ENCODE measurements at places on chromosomes 5 and 9.
A peak's percentile ranks its signal among the peaks of the same experiment; 100 is the strongest.

GRCh38 chr5:88741964-88742363 lies 141.0 kb downstream of the MEF2C start:
- no peak for DNase-seq

GRCh38 chr9:107730666-107731065 lies 241.1 kb upstream of the KLF4 start:
- DNase-seq, result no peak

DNA sequence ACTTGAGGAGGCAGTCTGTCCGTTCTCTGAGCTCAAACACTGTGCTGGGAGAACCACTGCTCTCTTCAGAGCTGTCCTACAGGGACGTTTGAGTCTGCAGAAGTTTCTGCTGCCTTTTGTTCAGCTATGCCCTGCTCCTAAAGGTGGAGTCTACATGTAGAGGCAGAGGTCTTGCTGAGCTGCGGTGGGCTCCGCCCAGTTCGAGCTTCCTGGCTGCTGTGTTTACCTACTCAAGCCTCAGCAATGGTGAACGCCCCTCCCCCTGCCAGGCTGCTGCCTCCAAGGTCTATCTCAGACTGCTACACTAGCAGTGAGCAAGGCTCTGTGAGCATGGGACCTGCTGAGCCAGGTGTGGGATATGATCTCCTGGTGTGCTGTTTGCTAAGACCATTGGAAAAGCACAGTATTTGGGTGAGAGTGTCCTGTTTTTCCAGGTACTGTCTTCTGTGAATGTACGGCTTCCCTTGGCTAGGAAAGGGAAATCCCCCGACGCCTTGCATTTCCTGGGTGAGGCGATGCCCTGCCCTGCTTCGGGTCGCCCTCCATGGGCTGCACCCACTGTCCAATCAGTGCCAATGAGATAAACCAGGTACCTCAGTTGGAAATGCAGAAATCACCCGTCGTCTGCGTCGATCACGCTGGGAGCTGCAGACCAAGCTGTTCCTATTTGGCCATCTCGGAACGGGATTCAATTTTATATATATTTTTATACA lies 58.5 kb downstream of the CNTRL start:
- DNase-seq, result peak; percentile 75

- DNase-seq, result no peak
Measured at GRCh38 chr5:41735213-41735612, 135.0 kb downstream of the OXCT1 start.

GRCh38 chr9:92165484-92165883 lies 50.3 kb upstream of the SPTLC1 start:
- no peak for DNase-seq

GRCh38 chr9:656926-657568 lies 184.4 kb upstream of the DMRT1 start:
- no peak for DNase-seq

- DNase-seq, result no peak
Measured at GRCh38 chr9:129081388-129081904, 535 bp downstream of the DOLPP1 start.

DNA sequence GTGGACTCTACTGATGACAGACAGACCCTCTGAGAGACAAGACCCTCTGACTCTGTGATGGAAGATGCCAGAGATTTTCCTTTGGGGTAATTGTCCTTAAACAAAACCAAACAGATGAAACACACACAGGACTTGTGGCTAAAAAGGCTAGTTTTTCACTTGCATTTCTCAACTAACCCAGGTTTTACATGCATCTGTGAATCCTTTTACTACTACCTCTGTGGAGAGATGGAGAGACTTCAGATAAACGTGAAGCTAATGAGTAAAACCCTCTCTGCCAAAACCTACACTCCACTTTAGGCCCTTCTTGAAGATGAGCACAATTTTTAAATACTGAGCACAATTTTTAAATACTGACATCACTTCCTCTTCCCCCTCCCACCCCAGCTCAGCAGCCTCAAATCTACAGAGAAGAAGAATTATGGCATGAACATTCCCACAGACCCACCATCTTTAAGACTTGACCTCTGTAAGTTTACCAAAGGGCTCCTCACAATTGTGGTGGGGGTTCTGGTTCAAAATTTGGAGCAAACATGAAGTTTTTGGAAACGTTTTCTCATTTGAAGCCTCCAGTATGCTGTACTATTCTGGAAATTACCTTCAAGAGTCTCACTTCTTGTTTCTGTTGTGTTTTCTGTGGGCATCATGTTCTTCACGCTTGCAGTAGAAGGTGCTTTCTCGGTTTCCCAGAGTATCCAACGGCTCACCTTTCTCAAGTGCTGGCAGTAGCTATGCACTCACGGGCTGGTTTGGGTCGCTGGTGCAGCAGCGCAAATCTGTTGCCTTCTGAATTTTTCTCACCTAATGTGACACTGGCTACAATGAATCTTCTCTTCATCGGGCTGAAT lies 42.7 kb downstream of the ACER2 start:
- no peak for DNase-seq

DNA sequence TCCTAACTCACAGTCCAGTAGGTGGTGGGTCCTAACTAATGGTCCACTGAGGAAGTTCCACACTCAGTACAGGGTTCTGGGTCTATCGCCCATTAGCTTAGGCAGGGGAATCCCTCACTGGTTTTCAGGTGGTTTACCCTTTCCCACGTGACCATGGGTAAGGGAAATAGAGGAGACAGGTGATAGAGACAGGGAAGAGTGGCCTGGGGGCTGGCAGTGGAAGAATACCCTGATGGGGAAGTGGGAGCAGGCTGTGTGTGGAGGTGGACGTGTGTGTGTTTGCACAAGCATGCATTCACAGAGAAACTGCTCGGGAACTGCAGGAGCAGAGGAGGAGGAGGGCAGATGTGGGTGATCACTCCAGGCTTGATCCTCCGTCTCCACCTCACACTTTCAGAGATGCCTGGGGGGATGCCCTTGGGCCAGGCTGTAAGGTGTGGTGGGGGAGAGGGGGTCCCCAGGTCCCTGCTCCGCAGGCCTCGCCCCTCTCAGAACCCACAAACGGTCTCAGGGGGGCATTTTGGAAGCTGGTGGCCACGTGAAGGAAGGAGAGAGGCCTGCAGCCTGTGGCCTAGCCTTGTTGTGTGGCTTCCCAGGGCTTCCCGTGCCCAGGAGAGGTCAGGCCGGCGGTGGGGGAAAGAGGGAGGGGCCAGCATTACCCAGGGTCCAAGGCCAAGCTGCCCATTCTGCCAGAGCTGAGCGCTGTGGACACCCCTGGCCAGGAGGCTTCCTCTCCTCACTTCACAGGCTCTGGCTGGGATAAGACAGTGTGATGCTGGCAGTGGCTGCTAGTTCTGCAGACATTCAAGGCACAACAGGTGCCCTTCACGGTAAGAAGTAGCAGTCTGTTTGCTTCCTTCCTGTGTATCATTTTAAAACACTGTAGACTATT lies 80.0 kb downstream of the OTULIN start:
- DNase-seq, result no peak

GRCh38 chr5:150284311-150284710 lies 5.3 kb downstream of the CAMK2A start:
- no peak for DNase-seq

GRCh38 chr5:173434270-173434669 lies 106.1 kb upstream of the STC2 start:
- DNase-seq, result no peak

- DNase-seq, result no peak
Measured at GRCh38 chr9:105157171-105157583, 87.3 kb upstream of the SLC44A1 start.

- DNase-seq, result no peak
Measured at GRCh38 chr5:120591911-120592310, 127.8 kb downstream of the PRR16 start.

- DNase-seq, result no peak
Measured at GRCh38 chr5:77518304-77518703, 26.2 kb upstream of the WDR41 start.

DNA sequence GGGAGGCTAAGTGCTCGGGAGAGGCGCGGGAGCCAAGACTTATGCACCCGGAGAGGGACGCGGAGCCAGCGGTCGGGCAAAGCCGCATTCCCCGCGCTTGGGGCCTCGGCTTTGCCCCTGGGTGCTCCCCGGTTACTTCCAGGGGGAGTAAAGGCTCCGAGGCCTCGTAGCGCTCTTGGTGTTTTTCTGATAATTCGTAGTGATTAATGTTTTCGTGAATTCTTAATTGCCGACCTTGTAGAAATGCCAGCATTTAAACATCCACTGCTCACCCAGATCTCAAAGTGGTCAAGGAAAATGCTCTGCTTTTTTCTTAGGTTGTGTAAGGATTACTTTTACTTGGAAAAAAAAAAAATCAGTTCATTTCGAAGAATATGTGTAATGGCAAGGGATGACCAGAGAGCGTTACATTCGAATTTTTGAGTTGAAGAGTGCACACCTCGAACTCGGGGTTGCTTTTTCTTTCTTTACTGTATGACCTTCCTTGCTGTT lies 654 bp upstream of the TUT7 start:
- no peak for DNase-seq

DNA sequence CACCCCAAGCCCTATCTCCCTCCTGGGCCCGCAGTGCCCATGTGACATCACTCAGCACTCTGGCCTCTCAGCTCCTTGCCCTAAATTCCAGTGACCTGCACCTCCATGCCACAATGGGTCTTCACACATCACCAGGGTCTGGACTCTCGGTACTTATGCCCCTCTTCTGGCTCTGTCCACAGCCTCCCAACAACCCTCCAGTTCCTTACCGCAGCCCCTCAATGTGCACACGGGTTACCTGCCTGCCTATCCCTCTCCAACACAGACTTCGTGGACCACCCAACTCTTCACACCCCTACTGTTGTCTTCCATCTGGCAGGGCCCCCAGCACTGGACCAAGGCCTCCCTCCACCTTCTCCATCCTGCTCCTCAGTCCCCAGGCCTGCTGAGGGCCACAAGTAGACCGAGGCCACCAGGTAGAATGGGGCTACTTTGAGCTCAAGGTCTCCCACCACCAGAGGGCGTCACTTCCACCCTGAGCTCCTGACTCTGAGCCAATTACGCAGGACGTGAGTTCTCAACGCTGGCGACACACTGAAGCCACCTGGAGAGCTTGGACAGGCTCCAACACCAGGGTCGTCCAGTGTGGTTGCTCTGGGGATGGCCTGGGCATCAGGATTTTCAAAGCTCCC lies 172.1 kb downstream of the GABBR2 start:
- DNase-seq, result no peak

GRCh38 chr5:142181547-142182163 lies 73.1 kb downstream of the NDFIP1 start:
- DNase-seq, result no peak

DNA sequence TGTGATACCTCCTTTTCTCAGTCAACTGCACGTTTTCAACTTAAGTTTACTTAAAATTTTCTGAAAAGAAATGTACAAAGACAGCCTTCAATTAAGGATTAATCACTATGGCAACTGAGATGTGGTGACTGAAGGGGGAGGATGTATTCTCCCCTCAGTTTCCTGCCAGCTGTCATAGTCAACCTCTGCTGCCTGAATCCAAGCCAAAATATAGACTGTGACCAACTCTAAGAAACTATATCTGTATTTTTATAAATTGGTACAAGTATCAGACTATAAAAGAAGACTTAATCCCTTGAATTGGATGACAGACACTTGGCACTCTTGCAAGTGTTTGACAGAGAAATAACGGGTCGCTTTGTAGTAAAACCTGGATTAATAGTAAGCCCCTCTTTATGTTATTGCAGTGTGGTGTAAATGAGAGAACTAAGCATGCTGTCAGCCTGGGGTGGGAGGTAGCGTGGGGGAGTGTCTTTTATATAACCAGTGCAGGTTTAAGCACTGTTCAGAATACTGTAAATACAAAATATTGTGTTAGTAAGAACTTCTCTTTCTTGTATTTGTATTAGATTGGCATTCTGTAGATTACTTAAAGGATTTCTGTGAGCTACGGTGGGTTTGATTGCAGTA lies 106.4 kb downstream of the ERCC6L2 start:
- DNase-seq, result no peak

GRCh38 chr5:140084541-140084940 lies 29.4 kb upstream of the PURA start:
- no peak for DNase-seq

GRCh38 chr9:121249563-121249962 lies 18.4 kb upstream of the GSN start:
- DNase-seq, result no peak

DNA sequence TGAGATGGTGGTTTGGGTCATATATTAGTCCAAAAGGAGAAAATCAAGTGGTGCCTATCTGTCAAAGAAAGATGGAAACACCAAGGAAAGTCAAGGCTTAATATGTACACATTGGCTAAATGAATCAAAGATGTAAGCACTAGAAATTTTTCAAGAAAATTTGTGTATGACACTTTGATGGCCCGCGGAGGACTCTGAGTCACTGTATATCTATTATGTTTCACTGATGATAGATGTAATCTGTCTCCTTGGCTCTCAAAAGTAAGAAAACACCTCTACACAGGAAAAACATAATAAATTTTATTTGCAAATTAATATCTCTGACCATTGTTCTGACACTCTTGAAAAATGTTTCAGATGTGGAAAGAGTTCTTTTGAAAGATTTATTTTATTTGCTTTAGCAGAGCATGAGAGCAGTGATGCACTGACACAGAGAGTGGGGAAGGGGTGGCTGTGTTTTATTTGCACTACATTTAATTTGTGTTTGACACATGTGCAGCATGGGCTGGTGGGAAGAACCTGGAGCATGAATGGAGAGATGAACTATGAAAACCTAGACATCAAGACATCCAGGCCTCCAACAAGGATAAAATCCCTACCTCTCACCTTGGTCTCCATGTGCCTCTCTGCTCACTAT lies 180.8 kb upstream of the GAS1 start:
- no peak for DNase-seq

DNA sequence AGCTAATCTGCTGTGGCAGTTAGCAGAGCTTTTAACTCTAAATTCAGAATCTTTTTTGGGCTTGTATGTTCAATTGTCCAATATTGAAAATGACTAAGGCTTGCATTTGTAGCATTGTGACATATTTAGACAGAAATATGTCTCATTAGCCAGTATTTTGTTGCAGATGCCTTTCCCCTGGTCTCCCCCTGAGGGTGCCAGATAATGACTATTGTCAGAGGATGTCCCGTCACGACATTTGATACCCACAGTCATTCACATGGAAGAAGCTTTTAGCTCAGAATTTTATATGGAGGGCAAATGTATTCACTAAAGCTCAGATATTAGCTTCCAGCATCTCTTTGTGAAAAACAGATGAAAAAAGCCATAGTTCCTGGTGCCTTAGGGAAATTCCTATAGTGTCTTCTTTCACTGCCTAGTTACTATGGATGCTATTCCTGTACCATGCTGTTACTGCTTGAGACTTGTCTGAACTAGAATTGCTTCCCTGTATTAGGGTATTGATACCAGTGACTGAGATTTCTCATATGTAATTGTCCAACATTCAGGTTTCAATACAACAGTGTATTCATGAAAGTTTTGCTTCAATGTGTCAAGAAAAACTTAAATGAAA lies 96.2 kb downstream of the CCDC192 start:
- no peak for DNase-seq

- no peak for DNase-seq
Measured at GRCh38 chr5:6494939-6495338, 46.3 kb downstream of the UBE2QL1 start.

GRCh38 chr5:107275333-107275732 lies 395.4 kb downstream of the EFNA5 start:
- no peak for DNase-seq

GRCh38 chr5:34844106-34844505 lies 5.1 kb downstream of the TTC23L start:
- DNase-seq, result no peak

- no peak for DNase-seq
Measured at GRCh38 chr5:134553821-134554267, 28.4 kb downstream of the JADE2 start.

GRCh38 chr5:81397176-81397575 lies 3.2 kb upstream of the ACOT12 start:
- no peak for DNase-seq

GRCh38 chr9:13279284-13280141 lies at the start of gene MPDZ:
Gene MPDZ, minus strand, starts transcription at chr9:13279692. Its CDS starts 29,377 bp downstream, at chr9:13250315.
- no peak for DNase-seq
